ENCODE measurements at places on chromosomes 11 and 22.
A peak's percentile ranks its signal among the peaks of the same experiment; 100 is the strongest.

GRCh38 chr22:45343143-45343542 lies 33.4 kb downstream of the FAM118A start:
- DNase-seq, result no peak

GRCh38 chr22:28297504-28297903 lies 378.4 kb upstream of the PITPNB start:
- DNase-seq, result no peak

- DNase-seq, result no peak
These were observed 151.7 kb downstream of the ADAMTS15 start for GRCh38 chr11:130600139-130600538.

DNA sequence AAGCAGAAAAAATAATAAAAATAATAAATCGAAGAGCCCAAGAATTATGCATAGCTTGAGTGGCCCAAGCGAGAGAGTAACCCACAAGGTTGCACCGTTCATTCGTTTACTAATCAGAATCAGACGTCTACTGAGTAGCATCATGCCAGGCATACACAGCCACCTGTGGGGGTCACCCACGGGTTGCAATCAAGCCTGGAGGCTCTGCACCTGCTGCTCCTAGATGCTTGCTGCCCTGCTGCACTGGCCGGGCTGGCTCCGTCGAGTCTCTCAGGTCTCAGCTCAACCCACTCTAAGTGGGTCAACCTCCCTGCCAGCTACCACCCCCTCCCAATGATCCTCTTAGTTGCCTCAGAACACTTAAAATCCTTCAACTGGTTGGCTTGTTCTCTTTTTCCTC lies 2.0 kb upstream of the TESMIN start:
- DNase-seq, result no peak

- no peak for DNase-seq
These were observed 82.0 kb downstream of the CELSR1 start for GRCh38 chr22:46455446-46455845.

GRCh38 chr11:10398525-10398924 lies 56.5 kb upstream of the AMPD3 start:
- no peak for DNase-seq

- DNase-seq, result no peak
These were observed 158.3 kb upstream of the SNX19 start for GRCh38 chr11:131074573-131074972.

DNA sequence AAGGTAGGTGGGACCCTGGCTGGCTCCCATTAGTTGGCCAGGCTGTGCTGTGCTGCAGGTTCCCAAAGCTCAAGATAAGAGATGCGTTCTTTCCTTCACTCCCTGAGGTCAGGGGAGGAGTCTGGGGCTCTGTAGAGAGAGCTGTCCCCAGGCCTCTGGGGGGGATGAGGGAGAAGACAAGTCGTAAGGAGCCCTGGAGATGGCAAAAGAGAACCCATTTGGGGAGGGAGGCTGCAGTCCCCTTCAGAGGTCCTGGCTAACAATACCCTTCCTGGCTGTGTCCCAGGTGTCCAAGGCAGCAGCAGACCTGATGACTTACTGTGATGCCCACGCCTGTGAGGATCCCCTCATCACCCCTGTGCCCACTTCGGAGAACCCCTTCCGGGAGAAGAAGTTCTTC lies 916 bp downstream of the GNG3 start:
- no peak for DNase-seq

DNA sequence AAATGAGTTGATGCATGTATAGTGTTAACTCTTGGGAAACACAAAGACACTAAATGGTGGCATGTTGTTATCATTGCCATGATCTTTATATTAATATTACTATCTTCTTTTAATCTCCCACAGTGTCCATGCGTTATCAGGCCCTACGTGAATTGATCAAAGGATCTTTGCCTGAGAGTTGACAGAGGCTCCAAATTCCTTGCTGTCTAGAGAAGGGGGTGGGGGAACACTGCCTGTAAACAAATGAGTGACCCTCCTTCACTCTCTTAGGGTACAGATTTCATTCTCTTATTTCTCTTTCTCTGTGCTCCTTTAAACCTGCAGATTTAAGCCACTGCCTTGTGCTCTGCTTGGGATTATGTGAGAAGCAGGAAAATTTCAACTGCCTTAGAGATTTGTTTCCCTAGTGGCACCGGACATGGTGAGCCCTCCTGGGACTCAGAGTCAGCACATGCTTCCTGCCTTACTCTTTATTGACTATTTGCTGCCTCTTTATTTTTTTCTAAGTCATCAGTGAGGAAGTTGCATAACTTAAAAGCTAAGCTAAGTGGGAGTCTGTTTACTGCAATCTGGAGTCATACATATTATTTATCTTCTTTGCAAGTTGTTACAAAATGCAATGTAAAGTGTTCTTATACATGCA lies 122.9 kb downstream of the MAML2 start:
- no peak for DNase-seq

DNA sequence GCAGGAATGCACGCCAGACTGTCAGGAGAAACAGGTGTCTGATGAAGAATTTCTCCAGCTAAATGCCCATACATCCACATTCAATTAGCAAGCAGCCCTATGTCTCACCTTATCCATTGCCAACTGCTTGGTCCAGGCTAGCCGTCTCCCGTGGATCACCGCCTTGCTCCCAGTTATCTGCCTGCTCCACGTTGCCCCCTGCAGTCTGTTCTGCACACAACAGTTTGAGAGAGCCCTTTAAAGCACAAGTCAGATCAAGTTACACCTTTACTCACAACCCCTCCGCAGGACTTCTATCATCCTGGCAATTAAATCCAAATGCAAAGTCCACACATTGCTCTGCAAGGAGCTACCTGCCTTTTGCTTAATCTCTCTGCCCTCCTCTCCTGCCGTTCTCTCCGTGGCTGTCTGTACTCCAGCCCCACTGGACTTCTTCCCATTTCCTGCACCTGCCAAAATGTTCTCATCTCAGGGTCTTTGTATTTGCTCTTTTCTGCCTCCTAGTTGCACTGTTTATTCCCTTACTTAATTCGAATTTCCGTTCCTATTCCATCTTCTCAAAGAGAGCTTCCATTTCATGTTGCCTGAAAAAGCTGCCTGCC lies 185.3 kb upstream of the LARGE1 start:
- peak; percentile 68 for DNase-seq

GRCh38 chr22:42959576-42960509 lies 55.1 kb downstream of the PACSIN2 start:
- no peak for DNase-seq

GRCh38 chr11:15048616-15049015 lies 24.8 kb upstream of the CALCB start:
- no peak for DNase-seq

DNA sequence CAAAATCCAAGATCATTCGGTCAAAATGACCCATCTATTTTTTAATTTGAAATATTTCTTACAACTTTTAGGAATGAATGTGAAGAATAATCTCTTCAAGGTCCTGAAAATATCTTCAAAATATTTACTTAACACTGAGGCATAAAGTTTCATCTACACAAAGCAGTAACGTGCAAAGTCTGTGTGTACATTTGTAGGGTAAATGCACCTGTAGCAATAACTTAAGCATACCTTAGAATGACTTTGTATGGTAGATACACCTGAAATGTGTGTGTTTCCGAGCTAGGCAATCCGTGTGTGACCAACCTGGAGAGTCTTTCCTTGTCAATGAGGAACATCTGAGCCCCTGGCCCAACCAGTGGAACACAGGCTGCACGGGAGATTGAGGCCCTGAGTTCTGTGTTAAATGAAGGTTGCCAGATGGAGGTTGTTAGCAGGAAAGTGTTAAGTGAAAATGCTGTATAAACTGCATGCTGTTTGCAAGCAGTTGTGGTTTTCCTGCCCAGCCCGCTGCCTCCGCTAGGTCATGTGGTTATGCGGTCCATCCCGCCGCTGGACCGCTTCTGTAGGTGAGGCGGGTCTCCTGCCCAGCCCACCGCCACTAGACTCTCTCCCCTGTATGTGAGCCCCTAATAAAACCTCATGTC lies 7.6 kb upstream of the CTR9 start:
- no peak for DNase-seq

DNA sequence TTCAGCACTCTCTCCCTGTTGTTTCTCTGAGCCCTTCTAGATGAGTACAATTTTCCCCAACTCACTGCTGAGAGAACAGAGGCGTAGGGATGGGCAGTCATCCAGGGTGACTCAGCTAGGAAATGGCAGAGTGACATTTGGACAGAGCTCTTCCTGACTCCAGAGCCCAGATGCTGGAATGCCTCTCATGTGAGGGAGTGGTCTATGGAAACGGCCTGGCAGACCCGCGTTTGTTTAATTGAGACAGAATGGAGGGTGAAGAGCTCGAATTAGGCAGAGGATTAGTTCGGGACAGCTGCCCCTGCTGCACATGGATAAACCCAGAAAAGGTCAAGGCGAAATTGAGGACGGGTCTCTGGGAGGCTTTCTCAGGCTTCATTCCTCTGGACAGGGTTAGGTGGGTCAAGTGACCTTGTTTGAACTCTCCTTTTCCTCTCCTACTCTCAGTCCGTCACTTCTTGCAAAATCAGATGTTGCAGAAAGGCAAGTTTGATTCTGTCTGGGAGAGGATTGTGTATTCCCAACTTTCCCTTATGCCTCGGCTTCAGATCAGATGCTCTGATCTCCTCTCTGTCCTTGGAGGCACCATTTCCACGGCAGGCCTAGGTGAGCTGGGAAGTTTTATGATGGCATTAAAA lies 7.6 kb upstream of the LMO2 start:
- DNase-seq, result peak; percentile 38

- no peak for DNase-seq
These were observed 71.7 kb downstream of the FDX1 start for GRCh38 chr11:110501428-110501827.

GRCh38 chr22:17149076-17149815 lies 9.8 kb downstream of the HDHD5 start:
- no peak for DNase-seq

GRCh38 chr11:6455070-6455469 lies 14.3 kb upstream of the HPX start:
- no peak for DNase-seq

DNA sequence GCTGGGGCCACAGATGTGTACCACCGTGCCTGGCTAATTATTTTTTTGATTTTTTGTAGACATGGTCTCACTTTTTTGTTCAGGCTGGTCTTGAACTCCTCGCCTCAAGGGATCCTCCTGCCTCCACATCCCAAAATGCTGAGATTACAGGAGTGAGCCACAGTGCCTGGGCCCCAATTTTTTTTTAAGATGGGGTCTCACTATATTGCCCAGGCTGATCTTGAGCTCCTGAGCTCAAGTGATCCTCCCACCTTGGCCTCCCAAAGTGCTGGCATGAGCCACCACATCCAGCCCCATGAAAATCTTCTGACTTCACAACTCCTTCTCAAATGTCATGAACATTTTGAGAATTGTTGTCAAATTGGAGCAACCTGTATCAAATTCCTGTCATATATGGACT lies 2.3 kb upstream of the ANKRD54 start:
- no peak for DNase-seq

DNA sequence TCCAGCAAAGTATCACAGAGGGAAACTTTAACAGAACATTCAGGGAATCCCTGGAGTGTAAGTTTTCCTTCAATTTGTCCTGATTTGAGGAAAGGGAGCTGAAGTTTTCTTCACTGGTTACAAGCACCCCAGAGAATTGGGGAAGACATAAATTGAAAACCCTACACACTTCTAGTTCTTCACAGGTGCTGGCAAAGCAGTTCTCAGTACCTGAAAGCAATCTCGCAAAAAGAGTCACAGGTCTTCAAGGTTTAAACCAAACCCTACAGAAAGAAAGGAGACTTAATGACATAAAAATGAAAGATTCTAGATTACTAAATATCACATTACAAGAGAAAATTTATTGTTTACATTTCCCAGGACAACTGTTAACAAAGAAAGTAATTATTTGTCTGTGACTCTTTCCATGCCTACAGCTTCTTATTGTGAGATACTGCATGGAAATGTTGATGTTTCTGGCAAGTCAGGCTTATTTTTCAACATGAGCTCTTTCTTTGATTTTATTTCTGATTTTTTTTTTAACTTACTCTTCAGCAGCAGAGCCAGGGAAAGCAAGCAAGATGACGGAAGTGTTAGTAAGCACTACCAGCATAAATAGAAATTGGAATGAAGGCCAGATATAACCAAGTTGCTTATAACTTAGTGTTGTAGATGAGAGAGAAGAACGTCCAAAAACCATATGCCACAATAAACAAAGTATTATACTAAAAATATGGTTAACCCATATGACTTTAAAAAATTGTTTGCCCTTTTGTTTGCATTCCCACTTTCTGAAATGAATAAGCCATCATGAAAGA lies 44.1 kb downstream of the FANCF start:
- DNase-seq, result no peak

DNA sequence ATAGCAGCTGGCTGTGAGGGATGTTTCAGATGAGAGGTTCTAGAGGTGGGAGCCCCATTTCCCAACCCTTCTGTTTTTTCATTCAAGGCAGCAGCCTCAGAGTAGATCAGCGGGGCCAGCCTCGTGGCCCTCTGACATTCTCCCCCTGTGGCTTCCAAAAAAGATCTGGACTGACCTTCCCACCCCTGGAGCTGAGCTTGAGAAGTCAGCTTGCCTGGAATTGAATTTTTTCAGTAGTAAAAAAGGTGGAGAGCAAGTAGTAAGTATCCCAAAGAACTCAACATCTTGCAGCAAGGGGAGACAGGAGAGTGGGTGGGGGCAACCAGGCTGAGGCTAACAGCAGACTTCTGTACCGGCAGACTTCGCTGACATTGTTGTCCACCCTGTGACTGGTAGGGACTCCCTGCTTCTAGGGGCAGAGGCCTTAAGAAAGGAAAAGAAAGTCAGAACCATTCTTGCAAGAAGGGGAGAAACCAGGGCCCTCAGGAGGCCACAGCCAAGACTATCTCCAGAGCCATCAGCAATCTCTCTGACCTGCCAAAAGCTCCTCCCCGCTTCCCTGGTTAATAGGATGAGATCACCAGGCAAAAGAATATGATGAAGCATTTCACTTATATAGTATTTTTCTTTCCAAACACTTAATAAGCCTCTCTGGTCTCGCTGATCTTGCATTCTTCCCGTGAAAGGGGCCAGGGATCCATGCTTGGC lies 2.0 kb upstream of the GRIK4 start:
- no peak for DNase-seq

DNA sequence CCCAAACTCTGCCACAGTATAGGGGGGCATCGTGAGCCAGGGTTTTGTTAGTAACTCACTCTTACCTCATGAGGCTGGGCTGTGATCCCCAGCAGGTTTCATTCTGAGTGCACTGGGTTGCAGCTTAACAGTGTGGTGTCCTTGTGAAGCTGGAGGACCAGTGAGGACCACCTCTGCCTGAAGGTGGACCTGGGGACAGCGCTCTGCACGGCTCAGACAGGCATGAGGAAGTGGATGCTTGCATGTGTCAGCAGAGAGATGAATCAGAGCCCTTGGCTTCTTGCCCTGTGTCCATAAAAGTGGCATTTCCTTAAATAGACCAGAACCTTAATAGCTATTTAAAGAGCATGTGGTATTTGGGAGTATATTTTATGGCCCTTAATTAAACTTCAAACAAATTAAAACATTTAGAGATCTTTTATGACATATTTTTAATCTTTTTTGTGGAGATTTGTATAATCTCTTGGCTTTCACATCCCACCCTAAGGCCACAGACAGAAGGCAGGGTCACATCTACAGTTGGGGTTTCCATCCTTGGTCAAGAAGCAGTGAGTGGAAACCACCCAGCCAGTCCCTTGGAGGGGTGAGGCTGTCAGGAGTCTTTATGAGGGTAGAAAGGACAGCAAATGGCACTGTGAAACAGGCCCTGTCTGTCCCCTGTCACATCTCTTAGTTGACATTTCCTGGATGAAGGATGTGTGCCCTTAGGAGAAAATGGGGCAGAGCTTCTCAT lies 24.8 kb upstream of the ADORA2A start:
- DNase-seq, result no peak

- DNase-seq, result no peak
These were observed 35.9 kb downstream of the KCNQ1OT1 start for GRCh38 chr11:2663915-2664314.

- no peak for DNase-seq
These were observed 7.3 kb downstream of the RSF1 start for GRCh38 chr11:77813256-77813655.
